KG1 (cell line): ENCODE measurements at places on chromosomes 11 and 22.

DNA sequence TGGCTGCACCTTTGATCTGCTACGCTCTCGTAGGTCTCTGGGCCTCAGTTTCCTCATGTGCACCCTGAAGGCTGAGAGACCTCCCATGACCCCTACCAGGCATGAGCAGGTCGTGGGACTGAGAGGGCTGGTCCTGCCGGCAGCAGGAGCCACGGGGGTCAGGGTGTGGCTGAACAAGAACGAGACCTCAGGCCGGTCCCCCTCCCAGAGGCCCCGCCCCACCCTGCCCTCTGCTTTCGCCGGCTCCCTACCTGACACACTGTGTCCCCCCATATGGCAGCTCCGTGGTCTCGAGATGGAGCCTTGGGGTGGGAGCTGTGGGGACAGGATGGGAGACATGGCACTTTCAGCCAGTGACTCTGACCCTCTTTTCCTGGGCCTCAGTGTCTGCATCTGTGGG lies 40.6 kb downstream of the CDKN1C start:
- no peak for DNase-seq

DNA sequence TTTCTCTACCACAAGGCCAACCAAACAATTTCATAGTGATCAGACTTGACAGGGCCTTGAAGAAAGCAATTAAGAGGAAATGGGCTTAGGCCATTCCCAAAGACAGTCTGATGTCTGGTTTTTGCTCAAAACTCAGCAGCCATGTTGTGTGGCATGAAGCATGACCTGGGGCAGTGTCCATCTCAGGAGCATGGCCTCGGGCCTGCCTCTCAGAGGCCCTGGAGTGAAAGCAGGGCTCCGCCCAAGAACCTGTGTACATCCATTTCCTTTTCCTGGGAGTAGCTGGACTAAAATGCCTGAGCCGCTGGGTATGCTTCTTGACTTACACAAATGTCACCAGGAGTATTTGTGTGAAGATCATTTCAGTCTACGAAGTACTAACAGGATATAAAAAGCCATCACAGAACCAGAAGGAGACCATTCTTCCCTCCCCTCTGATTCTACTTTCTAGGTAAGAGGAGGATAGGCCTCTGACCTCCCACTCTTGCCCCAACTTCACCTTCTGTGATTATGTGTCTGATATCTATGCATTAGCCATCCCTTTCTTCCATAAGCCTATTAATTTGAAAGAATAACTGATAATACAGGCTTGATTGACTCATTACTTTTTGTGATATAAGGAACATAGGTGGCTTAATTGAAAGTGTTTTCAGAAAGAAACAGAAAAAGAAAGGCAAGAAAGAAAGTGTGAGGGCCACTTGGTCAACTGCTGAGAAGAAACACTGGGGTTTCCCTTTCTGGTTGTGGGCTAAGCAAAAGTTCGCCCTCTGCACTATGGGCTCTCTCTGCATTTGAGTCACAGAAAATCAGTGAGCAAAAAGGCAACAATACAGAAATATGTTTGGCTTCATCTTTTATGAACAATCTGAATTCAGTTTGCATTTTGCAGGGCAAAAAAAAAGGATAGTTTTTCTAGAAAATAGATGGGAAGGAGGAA lies 188.6 kb upstream of the MTMR2 start:
- no peak for DNase-seq

- DNase-seq, result peak; percentile 50
Measured at GRCh38 chr22:34763496-34763895, 302.5 kb upstream of the ISX start.

DNA sequence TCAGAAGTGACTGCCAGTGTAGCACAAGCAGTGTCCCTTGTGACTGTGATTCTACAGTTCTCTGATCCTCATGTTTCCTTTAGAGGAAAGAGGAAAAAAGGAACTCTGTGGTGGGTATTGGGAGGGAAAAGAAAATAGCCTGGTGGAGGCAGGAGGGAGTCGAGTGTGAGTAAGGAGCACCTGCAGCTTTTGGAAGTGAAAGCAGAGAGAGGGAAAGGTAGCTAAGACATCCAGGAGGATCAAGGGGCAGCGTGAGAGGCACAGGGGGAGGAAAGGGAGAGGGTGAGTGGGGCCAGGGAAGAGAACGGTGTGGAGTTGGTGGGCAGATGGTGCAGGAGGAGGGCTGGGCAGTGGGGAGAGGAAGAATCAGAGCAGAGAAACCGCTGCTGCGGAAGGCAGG lies 12.4 kb downstream of the TMA7B start:
- no peak for DNase-seq
